Activated CD8-positive, alpha-beta T cell treated with anti-CD3 and anti-CD28 coated beads for 36 hours (primary cell): ENCODE measurements at places on chromosomes 3 and 15. TPM values are rescaled to one million over a fixed set of nuclear protein-coding genes. Genes with fewer than 3 reads are reported as not detected.

Gene UBAP1L
- total RNA-seq: 3.3 TPM

- no peak for DNase-seq
These were observed 192.3 kb upstream of the C2CD4B start for GRCh38 chr15:62357431-62357830.

DNA sequence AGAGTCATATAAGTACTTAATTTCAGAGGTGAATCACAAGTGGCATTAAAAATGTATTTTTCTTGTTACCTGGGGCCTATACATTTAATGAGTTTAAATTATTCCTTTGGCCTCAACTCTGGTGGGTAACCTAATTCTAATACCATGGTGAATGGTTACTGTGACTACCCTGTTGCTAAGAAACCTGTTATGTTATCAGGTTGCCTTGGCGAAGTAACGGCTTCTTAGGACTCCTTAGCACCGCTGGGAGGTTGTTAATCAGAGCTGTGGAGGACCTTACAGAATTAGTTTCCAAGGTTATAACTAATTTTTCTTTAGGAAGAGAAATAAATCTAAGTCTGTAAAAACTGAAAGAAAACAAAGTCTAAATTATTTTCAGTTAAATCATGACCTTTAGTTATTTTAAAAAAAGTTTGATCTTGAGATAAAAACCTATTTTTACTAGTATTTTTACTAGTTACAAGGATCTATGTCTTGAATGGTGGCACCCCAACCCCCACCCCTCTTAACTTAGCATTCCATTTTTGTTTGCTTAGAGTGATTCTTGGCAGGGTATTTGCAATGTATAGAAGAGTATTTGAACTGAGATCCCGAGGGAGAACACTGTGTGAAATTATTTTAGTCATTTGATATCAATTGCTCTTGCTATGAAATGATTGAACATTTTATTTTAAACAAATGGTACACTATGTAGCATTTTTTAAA, 155.5 kb downstream of the FNDC3B start:
- DNase-seq: no peak

DNA sequence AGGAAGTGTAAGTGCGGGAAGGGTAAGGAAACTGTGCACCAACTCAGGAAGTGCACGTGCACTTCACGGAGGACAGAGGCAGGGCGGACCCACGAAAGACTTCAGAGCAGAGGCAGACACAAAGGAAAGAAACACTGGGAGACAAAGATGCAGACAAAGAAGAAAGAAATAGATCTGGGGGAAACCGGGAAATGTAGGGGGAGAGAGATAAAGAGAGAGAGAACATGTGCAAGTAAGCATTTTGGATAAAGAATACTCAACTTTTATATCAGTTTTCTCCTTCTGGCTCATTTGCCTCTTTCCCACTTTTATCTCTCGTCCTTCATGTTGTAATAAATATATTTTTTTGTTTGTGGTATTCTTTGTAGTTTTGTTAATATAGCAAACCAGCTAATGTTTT, 204.2 kb downstream of the WDR72 start:
- no peak for DNase-seq

GRCh38 chr3:113570158-113570557, 37.8 kb downstream of the SIDT1 start:
- no peak for DNase-seq

Gene GOLGA8R
- 3.1 TPM for total RNA-seq
